HAP-1 (cell line): ENCODE measurements at places on chromosomes 2 and 18.

- no peak for DNase-seq
Observed at GRCh38 chr18:32629292-32629691, 143.5 kb downstream of the KLHL14 start.

- no peak for DNase-seq
Observed at GRCh38 chr2:69683170-69683971, 39.8 kb upstream of the AAK1 start.

DNA sequence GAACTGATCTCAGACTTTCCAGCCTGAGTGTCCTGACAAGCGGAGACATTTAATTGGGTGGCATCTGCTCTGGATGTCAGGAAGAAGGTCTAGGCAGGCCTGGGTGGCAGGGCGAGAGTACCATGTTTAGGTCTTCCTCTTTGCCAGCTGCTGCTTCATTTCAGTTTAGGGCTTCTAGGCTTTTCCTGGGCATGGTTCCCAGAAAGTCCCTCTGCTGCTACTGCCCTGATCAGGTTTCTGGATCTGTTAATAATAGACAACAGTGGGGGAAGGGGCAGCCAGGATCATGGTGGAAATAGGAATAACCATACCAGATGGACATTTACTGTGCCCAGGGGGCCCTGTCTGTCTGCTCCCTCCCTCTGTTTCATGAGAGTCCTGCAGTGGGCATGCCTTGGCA lies 2.3 kb upstream of the PLCD4 start:
- DNase-seq: no peak

GRCh38 chr18:12656938-12657683 lies 796 bp downstream of the SPIRE1 start:
- peak; percentile 44 for DNase-seq

DNA sequence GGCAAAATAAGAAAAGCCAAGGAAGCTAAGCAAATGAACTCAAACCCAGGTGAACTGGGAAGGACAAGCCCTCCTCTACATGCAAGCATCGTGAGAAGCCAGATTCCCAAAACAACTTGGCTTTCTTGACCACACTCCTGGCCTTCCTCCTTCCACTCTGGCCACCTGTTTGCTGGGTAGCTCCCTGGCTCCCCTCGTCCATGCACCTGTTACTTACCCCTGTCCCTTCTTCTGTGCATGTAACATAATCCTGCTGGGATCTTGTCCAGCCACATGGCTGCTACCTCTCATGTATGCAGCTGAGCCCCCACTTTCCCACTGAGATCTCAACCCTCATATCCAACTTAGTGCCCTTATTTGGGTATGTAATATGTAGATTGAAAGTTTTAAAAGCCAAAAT lies 121.6 kb downstream of the MYO5B start:
- no peak for DNase-seq

- no peak for DNase-seq
Observed at GRCh38 chr2:8259106-8259840, 422.6 kb upstream of the ID2 start.

GRCh38 chr2:96470636-96471035 lies 34.5 kb downstream of the NEURL3 start:
- peak; percentile 49 for DNase-seq

DNA sequence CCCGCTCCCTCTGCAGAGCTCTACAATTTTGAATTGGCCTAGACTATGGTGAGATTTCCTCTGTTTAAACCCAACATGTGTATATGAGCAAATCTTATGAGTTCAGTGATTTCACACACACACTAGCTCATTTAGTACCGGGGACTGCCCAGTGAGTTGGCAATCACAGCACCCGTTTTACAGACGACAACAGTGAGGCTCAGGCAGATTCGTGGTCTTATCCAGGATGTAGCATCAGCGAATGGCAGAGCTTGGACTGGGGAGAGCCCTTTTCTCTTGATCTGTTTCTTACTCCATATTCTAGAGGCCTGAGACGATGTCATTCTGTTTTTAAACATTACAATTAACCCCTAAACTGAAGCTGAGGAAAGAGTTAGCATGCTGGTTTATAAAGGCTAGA lies 419.9 kb downstream of the NBAS start:
- DNase-seq: no peak

DNA sequence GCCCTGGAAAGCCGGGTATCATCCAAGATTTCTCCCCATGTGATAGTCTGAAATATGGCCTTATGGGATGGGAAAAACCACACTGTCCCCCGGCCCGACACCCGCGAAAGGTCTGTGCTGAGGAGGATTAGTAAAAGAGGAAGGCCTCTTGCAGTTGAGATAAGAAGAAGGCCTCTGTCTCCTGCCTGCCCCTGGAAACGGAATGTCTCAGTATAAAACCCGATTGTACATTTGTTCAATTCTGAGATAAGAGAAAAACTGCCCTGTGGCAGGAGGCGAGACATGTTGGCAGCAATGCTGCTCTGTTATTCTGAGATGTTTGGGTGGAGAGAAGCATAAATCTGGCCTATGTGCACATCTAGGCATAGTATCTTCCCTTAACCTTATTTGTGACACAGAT lies 26.8 kb downstream of the RUFY4 start:
- no peak for DNase-seq

GRCh38 chr18:43279015-43279744 lies 1.9 kb upstream of the SYT4 start:
- DNase-seq: peak; percentile 65

- peak; percentile 95 for DNase-seq
Observed at GRCh38 chr2:9142551-9143263, 63.9 kb upstream of the ASAP2 start.

DNA sequence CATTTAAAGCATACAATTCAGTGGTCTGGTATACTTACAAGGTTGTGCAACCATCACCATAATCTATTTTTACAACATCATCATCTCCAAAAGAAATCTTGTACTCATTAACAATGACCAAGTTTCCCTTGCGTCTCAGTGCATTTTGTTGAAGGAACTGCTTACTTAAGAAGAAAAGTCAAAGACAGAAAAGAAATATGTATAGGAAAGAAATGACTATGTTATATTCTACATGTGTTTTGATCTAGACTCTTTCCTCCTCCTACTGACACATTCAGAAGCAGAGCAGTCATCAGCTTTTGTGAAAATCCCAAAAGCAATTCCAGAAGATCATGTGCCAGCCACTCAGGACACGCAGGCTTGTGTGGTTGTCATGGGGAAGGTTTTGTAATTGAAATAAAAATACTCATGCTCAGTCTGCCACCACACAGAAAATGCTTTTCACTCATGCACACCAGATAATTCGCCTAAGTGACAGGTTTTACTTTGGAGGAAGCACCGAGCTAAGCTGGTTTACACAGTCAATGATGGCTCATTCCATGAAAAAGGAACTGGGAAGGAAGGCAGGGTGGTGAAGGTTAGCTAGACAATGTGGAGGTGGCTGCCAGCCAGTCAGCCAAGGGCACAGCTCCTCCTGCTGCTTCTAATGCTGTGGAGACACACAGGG lies 158.5 kb upstream of the REV1 start:
- DNase-seq: no peak

- DNase-seq: no peak
Observed at GRCh38 chr18:11751341-11752115, 62.5 kb downstream of the GNAL start.

GRCh38 chr2:226963528-226963927 lies 127.7 kb downstream of the RHBDD1 start:
- no peak for DNase-seq

DNA sequence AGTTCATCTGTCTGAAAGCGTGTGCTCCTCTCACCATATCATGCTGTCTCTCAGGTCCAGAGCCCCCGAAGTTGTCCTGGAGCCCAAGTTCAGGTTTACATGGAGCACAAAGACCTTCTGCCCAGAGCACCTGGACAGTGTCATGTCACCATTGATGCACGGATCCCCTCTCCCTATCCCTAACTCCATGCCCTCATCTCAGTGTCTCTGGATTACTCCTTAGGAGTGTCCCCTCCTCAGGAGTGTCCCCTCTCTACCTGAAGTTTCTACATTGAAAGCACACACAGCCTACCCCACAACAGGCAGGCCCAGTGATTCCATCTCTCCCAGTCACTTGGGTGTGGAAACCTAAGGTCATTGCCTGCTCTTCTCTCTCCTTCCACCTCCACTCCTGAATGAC lies 144.1 kb upstream of the NCKAP5 start:
- no peak for DNase-seq

DNA sequence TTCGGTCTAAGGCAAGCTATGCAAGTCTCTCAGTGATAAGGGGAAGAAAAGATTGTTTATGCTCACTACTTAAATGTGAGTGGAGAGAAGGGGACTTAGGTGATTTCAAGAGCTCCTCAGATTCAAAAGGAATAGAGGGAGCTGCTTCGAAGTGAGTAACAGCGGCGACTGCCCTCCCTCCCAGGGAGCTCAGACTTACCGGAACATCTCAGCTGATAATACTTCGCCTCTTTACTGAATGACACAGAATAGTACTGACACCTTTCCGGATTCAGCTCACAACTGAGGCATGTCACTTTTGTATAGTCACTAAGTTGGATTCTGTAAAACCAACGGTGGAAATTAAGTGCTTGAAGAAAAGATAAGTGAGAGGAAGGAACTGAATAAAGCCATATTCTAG lies 55.5 kb downstream of the DPP4 start:
- no peak for DNase-seq

DNA sequence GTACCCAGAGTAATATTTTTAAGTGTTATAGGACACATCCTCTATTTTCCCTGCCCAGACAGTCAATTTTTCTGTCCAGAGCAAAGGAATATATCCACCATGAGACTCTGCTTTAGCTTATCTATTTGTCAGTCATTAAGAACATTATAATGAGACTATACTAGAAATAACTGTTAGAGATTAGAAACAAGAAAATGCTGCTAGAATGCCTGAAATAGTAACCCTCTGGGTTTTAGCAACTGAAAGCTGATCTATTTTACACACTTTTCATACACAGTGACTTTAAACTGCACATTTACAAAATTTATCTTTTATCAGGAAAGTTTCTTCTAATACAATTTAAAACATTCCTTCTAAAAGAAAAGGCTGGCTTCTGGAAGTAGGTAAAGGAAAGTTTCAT lies 39.6 kb downstream of the MBD2 start:
- DNase-seq: no peak

DNA sequence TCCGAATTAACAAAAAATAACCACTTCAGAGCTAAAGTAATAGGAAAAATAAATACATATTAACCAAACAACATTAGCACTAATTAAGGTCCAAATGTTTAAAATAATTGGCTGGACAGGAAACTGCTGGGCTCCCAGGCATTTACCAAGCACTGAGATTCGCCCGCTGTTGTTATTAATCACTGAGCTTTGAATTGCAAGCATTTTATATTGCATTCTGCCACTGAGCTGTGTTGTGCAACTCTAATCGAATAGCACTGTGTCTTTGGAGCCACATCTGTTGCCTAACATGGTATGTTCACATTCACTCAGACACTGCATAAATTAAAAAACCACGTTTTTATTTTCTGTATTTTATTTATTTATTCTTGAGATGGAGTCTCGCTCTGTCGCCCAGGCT lies 88.9 kb downstream of the SOWAHC start:
- no peak for DNase-seq

GRCh38 chr2:182545420-182546167 lies 118.8 kb upstream of the PDE1A start:
- DNase-seq: no peak

- no peak for DNase-seq
Observed at GRCh38 chr2:208669394-208669793, 262.8 kb downstream of the PTH2R start.

GRCh38 chr2:216863946-216864345 lies 4.1 kb upstream of the TNP1 start:
- no peak for DNase-seq

- DNase-seq: no peak
Observed at GRCh38 chr2:178522950-178523595, 42.8 kb downstream of the PLEKHA3 start.

DNA sequence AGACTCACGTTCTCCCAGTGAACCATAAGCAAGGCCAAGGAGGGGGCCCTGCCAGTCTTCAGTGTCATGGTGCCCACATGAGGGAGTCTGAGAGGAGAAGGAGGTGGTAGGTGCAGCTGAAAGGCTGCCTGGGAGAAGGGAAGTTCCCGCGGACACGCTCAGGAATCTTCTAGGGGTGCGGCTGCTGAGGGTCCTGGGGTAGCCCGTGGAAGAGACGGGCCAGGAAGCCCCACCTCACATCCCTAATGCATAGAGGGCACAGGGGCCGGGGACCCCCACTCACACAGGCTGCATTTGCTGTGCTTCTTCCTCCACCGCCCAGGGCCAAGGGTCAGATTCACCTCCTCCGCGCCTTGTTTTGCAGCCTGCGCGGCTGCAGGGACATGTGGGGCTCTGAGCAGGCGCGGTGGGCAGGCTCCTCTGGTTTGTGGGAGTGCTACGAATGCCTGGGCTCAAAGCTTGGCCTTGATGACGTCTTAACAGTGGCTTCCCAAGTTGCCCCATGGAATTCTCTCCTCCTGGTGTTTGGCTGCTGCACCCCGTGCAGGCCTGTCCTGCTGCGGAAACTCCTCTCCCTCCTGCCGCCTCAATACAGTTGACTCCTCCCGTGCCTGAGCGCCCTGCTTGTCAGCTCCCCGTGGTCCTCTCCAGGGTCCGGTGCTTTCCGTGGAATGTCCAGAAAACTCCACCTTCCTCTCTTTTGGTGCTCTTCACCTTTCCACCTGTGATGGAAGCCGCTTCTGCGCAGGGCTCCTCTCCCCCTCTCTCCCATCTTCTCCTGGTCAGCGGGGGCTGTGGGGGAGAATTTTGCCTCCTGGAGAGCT lies 95.7 kb downstream of the VAPA start:
- no peak for DNase-seq

- DNase-seq: no peak
Observed at GRCh38 chr2:61910603-61911002, 5.1 kb downstream of the COMMD1 start.

- DNase-seq: no peak
Observed at GRCh38 chr2:60934165-60934722, 52.9 kb downstream of the REL start.

DNA sequence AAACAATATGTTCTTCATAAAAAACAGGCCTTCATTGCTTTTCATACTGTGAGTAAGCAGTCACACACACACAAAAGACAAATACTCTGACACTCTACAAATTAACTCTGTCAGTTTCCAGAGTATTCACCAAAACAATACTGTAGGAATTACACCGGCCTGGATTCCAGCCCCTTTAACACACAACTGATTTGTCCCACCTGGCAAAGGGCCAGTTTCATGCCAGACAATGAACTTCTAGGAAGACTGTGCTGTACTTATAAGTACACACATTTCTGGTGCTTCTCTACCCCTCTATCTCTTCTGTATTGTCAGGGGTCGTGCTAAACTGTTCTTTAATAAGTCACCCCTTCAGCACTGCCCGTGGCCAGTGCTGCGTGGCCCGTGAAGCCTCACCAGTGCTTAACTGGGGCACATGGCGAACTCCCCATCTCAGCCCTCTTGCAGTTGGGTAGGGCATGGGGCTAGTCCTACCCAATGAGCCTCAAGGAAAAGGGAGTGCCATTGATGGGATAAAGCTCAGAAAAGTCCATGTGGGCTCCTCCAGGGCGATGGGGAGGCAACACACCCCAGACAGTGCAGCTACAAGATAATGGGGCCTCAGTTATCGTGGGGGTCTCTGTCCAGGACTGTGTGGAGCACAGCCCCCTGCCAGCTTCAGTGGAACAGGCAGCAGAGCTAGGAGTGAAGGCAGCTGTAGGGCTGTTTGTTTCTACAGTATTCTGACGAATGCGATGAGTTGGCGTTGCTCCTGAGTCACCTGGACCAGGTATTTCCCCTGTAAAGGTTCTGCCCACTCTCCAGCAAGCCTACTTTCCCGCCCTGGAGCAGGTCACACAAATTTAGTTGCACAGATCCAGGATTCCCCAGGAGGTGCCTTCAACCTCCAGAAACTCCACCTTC lies 99.0 kb downstream of the SP3 start:
- DNase-seq: peak; percentile 66
